Mesangial cell (primary cell): ENCODE measurements at places on chromosomes 5 and 9. TPM values are rescaled to one million over a fixed set of nuclear protein-coding genes. Genes with fewer than 3 reads are reported as not detected.

Gene SERF1A
- total RNA-seq = 6.4 and 8.6 TPM in 2 replicates

Gene FOXD4L5
- total RNA-seq = not detected in 2 replicates

Gene WDR38
- 0.13 TPM in 1 of 2 replicates, not detected in the other for total RNA-seq

Gene NRG2
- total RNA-seq = under 0.01 and 0.38 TPM in 2 replicates

Gene ARL14EPL
- not detected in 2 replicates for total RNA-seq

Gene CCDC192
- not detected in 2 replicates for total RNA-seq

Gene UBAP2
- 34.0 and 35.5 TPM in 2 replicates for total RNA-seq

Gene TTC39B
- 5.4 and 8.6 TPM in 2 replicates for total RNA-seq

Gene AHRR
- total RNA-seq = 0.33 and 0.63 TPM in 2 replicates

Gene INSL6
- not detected in 2 replicates for total RNA-seq

Gene IFNA17
- not detected in 2 replicates for total RNA-seq

Gene IL5
- not detected in 2 replicates for total RNA-seq
